ENCODE measurements at places on chromosomes 6 and 20.

GRCh38 chr6:7633361-7633760, 43.4 kb downstream of the SNRNP48 start:
- no peak for DNase-seq

DNA sequence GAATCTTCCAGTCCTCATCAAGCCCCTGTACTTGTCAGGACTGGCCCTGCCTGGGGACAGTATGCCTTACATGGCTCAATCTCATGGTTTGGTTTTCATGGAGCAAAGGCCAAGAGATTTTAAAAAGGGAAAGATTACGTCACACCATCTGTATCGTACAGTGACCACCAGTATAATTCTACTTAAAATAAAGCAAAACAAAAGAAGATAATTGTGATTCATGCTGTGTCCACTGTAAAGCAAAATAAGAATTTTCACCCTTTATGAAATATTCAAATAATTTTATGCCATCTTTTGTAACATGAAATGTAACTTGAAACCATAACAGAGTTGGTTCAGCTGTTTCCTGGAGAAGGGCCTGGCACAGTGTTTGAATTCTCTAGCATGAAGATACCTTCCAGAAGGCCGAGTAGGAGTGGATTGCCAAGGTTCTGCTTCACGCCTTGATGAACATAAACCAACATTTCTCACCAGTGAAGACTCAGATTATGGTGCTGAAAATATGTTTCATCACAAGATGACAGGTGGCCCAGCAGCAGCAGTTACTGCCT, 486.5 kb downstream of the RFPL4B start:
- no peak for DNase-seq

DNA sequence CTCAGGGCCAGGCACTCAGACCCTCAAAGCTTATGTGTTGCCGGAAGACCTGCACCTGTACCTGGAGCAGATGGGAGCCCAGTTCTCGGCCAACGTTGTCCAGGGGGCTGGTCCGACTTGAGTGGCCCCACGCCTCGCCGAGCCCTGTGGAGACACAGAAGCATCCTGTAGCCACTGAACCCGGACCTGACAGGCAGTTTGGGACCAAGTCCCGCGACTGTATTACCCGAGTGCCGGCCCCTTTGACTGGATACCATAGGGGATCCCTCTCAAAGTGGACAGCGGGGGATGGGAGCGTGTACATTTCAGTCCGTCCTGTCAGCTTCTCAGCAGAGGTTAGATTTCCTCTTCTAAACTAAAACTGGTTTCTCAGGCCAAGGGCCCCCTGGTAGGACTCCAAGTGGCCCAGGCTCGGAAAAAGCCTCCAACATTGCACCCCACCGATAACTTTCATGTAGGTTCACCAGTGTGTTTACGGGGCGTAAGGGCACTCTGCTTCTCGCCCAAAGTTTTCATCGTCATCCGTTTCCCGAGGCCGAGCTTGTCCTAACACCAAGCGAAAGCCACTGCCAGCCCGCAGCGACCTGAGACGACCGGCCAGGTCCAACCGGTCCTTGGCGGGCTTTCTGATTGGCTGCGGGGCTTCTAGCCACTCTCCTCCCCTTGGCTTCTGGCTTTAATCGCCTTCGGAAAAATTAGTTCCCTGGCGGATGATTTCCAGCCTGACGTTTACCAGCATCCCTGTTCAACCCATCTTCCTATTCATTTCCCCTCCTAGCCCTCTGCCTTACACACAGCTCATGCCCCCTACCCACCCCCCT, 10.8 kb downstream of the SIM1 start:
- no peak for DNase-seq

DNA sequence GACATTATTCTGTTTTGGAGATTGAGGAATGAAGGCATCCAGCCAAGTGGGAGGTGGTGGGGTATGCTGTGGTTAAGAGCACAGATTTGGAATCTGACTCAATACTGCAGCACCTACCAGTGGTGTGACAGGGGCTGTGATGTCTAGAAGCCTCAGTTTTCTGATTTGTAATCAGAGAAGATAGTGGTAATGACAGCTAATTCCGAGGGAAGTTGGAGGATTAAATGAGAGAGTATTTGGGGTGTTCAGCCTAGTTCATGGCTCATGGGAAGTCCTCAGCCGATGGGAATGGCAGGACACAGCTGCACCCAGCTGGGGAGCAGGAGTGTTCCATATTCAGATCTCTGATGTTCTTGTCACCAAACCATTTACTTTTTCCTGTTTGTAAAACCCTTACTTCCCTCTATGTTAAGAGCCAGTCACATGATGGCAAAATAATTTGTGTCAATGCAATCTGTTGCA, 9.3 kb downstream of the SLC9A8 start:
- peak; percentile 28 for DNase-seq

GRCh38 chr6:102356170-102356569, 962.7 kb downstream of the GRIK2 start:
- DNase-seq: no peak

DNA sequence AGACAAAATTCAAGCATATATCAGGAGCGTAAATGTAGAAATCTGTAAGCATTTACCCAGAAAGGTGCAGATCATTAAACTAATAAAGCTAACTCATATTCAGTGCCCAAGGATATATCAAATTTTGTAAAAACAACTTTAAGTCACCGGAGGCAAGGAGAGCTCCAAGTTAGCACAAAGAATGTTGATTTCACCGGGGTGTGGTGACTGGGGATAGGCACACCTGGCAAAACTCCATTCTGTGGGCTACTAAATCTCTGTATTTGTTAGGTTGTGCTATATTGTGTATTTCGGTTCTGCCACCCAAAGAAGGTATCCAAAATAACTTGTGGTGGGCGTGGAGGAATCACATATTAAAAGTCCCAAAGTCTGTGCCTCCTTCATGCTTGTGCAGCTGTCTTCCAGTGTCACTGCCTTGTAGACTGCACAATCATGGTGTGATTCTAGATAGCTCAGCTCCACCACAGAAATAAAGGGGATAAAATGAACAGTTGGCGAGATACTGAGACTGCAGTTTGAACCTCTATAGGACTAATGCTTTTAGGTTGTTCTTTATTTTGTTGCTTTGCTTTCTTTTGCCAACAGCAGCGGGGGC, 111.6 kb downstream of the GMDS start:
- DNase-seq: no peak

DNA sequence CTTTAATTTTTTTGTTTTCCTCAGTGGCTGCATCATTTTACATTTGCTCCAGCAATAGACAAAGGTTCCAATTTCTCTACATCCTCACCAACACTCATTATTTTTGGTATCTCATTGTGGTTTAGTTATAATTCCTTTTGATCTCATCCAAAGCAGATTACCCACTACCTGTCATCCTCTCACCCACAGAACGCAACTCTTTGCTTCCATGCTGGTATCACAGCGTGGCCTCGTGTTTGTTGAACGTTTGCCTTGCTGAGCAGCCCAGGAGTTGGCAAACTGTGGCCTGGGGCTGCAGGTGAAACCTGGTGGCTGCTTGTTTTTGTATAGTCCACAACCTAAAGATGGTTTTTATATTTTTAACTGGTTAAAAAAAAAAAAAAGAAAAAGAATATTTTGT, 181.9 kb downstream of the BCAS1 start:
- DNase-seq: no peak

DNA sequence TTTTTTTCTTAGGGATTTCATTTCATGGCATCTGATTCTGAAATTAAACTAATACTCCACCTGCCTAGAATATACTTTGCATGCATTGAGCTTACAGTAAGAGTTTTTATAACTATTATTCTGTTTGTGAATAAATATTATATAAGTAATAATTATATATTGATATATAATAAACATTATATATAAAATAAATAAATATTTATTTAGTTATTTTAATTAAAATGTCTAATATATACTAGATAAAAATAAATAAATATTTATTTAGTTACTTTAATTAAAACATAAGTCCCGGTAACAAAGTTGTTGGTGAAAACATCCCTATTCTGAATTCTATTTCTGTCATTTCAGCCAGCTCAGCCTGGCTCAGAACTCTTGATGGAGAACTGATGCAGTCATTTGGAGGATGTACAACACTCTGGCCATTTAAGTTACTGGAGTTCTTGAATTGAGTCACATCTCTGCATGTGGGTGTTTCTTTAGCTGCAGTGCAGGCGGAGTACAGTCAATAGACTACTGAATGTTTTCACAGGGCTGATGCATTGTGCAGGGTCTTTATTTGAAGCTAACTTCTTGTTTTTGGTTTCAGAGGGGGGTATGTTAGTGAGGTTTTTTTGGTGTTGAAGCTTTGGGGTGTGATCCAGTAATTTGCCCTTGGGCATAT, 508.9 kb upstream of the ADGRB3 start:
- no peak for DNase-seq

DNA sequence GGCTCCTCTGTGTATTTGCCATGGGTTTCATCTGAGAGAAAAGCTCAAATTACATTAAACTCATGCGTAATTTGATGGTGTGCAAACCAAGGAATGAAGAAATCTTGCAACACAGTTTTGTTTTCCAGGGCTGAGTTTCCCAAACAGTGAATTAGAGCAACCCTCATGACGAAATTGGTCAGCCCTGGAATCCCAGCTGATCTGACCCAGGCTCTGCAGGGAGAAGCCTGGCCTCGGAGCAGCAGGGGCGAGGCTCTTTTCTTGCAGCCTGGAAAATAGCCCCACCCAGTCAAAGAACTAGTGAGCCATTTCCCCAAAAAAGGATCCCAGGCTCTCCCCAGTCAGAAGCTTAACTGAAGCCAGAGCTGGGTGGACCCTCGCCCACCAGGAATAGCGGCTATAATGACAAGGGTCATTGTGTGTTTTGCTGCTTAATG, 107.3 kb upstream of the SNX9 start:
- DNase-seq: peak; percentile 85

GRCh38 chr6:47168180-47168579, 126.0 kb upstream of the ADGRF1 start:
- DNase-seq: peak; percentile 98

DNA sequence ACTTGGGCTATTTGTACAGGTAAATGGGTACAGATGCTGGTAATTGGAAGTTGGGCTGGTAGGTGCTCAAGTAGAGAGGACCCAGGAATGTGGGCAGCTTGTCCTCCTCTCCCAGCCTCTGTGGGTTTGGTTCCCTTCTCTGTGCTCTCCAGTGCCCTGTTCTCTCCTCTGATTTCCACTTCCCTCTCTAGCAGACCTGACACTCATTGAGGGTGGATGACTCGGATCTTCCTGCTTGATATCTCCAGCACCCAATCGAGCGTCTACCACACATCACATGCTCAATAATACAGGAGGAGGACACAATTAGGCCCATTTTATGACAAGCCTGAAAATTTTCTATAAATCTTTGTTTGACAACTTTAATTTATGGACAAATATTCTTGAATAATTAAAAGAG, 23.7 kb downstream of the CST1 start:
- DNase-seq: no peak

DNA sequence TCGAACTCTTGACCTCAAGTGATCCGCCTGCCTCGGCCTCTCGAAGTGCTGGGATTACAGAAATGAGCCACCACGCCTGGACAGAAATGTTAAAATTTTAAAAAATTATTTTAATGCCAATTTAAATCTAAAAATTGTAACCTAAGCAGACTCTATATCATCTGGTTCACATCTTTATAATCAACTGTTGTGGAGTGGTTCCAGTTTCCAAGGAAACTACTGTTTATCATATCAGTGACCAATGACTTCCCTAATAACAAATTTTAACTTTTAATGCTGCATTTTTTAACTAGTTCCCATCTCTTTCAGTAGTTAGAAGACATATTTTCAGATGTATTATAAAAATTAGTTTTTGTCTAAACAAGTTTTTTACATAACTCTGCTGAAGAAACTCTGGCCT, 5.2 kb upstream of the BTN3A2 start:
- DNase-seq: no peak

GRCh38 chr6:6788394-6789032, 200.0 kb downstream of the LY86 start:
- no peak for DNase-seq

- peak; percentile 99 for DNase-seq
These were observed 72.4 kb upstream of the BACH2 start for GRCh38 chr6:90369024-90369519.

DNA sequence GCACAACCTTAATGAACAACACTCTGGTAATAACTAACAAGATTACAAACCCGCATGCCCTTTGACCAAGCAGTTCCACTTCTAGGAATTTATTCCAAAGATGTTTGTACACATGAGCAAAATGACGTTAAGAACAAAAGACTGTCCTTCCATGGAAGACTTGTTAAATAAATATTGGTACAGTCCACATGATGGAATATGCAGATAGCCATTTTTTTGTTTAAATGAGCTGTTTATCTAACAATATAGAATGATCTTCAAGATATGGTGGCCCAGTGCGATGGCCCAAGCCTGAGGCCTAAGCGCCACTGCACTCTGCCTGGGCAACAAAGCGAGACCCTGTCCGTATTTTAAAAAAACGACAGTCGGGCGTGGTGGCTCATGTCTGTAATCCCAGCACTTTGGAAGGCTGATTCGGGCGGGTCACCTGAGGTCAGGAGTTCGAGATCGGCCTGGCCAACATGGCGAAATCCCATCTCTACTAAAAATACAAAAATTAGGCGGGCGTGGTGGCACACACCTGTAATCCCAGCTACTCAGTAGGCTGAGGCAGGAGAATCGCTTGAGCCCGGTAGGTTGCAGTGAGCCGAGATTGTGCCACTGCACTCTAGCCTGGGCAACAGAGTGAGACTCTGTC, 7.4 kb upstream of the AHCY start:
- DNase-seq: no peak

- no peak for DNase-seq
These were observed 6.6 kb upstream of the PHIP start for GRCh38 chr6:79084693-79085092.

- no peak for DNase-seq
These were observed 301.9 kb upstream of the SGK1 start for GRCh38 chr6:134619789-134620188.

- no peak for DNase-seq
These were observed 188.9 kb downstream of the PLCB1 start for GRCh38 chr20:8321001-8321400.

DNA sequence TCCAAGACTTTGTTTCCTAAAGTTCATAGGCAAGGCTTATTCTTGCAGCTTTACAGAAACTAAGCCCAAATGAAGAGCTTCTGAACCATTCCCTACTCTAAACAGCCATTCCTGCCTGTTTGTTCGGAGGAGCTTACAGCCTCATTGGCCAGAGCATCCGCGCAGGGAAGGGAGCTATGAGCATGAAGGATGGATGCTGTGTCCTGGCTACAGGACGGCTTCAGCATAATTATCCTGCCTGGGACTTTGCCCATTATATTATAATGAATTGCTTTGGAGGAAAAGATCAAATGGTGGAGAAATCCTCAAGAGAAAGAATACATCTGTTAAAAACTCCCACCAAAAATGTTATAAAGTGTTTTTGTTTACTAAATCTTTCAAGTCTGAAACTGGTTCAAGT, 378.2 kb upstream of the BTBD3 start:
- no peak for DNase-seq

GRCh38 chr20:5668529-5668868, 81.7 kb upstream of the SHLD1 start:
- no peak for DNase-seq

- no peak for DNase-seq
These were observed 74.6 kb upstream of the RNF24 start for GRCh38 chr20:4089756-4090487.
